ENCODE measurements at places on chromosomes 16 and 17.

- no peak for DNase-seq
Observed at GRCh38 chr16:24967074-24967473, 48.1 kb downstream of the ARHGAP17 start.

GRCh38 chr16:69049603-69050375 is 55.7 kb upstream of the HAS3 start:
- no peak for DNase-seq

DNA sequence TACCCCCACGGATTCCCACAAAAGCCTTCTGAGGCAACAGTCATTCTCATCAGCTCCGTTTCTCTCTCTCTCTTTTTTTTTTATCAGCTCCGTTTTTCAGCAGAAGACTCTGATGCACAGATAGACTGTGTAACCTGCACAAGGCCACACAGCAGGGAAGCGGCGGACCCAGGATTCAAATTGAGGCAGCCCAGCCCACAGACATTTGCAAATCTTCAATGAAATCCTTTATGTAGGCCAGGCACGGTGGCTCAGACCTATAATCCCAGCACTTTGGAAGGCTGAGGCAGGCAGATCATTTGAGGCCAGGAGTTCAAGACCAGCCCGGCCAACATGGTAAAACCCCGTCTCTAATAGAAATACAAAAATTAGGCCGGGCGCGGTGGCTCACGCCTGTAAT is 2.4 kb upstream of the MEOX1 start:
- DNase-seq: no peak

DNA sequence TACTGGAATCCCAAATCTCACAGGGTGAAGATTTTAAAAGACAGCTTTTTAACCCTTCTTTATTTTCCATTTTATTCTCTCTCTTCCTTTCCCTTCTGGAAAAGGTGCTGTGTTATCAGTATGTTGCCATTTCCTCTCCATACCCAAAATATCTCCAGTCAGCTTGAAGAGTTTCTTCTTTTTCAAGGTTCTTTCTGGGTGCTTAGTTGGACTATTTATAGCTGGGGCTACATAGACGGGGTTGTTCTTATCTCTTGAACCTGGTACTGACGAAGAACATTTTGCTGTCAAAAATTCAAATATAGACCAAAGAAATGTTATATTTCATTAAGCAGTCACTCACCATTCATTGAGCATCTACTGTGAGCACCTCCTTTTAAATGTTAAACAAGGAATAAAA is 48.6 kb downstream of the IST1 start:
- DNase-seq: no peak

DNA sequence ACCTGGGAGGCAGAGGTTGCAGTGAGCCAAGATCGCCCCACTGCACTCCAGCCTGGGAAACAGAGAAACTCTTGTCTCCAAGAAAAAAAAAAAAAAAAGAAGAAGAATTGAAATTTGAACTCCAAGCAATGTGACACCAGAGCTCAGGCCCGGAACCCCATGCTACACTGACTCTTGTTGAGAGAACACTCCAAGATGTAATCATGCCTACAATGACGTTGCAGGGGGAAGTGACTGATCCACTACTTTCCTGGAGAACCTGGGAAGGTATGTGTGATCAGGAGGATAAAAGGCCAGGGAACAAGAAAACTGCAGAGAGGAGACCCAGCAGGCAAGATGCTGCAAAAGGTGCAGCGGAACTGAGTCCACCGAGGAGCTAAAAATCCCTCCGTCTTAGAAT is 57.9 kb downstream of the ADCY9 start:
- no peak for DNase-seq

DNA sequence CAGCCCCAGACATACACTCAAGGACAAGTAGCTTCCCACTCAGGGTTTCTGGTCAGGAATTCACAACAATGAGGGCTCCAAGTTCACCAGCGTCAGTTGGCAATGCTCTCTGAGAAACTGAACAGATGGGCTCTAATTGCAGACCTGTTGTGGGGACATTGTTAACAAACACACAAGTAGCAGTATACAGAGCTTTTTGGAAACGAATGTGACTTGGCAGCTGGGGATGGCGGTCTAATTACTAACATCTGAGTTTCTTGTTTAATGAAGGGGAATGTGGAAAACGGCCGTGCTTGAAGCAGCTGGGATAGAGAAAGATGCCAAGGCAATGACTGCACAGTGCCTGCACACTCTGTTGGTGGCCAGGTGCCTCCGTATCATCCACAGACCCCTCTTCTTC is 316.1 kb upstream of the IRX3 start:
- no peak for DNase-seq

DNA sequence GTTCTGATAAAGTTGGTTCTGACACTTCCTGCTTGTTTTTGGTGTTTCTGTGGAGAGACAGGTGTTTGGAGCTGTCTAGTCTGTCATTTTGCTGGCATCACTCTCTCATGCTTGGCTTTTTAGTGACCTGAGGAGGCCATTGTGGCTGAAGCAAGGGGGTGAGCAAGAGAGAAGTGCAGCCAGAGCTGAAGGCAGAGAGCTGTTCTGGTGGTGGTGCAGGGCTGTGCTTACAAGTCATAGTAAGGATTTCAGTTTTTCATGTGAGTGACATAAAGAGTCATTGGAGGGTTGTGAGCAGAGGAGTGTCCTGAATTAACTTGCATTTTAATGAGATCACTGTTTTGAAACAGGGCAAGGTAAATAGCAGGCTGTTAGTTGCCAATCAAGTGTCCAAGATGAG is 97.5 kb downstream of the CHD9 start:
- no peak for DNase-seq

GRCh38 chr17:49646391-49647255 is 31.3 kb downstream of the SPOP start:
- DNase-seq: peak; percentile 90

- DNase-seq: no peak
Observed at GRCh38 chr16:30350134-30350871, 4.8 kb downstream of the CD2BP2 start.

DNA sequence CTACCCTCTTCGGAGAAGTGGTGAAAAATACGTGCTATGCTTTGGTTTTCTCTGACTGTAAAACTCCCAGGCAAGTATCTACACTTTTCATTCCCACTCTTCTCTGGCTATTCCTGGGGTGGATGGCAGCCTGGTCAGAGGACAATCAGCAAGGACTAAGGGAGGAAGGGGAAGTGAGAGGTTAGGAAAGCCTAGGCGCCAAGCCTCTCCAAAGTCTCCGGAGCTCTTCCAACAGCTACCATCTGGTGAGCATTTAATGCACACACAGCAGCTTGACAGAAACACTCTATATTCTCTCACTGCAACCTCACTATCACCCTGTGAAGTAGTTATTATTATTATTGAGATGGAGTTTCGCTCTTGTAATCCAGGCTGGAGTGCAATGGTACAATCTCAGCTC is 65.1 kb downstream of the WSCD1 start:
- no peak for DNase-seq
